ENCODE measurements at places on chromosomes 1 and 21.

- no peak for DNase-seq
Measured at GRCh38 chr1:2978691-2979190, 42.5 kb upstream of the ACTRT2 start.

DNA sequence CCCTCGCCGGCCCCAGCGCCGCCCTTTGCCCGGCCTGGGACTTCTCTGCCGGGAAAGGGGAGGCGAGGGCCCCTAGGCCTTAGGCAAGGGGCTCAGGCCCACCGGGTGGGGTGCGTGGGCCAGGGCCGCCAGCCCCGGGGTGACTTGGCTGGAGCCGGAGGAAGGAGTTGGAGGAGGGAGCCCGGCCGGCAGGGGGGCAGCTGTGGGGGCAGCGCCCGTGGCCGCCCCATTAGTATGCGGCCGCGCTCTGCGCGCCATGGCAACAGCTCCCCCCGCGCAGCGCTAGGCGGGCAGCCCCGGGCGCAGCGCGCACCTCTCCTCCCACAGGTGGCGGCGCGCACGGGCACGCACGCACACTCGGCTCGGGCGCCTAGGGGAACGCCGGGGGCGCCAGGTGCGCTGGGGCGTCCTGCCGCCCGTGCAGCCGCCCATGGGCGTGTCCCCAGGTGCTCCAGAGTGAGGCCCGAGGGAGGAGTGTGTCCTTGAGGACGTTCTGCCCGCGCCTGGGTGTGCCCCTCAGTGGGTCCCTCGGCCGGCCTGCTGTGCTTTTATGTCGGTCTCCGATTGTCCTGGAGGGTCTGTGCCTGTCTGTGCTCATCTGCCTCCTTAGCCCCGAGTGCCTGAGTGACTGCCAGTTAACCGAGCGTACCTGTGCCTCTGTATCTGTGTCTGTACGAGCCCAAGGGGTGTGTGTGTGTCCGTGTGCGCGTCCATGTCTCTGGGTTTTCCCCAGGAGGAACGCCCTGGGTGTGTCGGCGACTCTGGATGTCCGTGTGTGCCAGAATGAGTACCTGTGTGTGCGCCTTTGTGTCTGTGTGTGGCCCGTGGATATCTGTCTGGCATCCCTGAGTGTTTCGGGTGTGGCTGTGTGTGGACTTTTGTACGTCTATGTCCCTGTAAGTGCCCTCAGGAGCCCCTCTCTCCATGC lies 38.2 kb upstream of the WASF2 start:
- no peak for DNase-seq

DNA sequence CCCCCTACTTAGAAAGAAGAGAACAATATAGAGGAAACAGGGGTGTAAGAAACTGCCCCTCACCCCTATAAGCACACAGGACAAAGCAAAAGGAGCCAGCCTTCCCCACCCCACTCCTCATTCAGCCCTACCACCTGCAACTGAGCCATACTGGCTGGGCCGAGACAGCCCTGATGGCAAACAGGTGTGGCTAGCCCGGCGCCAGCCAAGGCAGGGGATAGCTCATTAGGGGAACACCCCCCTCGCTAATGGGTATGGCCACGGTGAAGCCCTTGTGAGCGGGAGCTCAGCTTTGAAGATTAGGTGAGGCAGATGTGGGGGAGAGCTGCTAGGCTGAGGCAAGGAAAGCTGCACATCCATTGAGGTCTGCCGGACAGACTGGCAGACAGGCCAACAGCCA lies 65.5 kb downstream of the ERI3 start:
- DNase-seq, result no peak

DNA sequence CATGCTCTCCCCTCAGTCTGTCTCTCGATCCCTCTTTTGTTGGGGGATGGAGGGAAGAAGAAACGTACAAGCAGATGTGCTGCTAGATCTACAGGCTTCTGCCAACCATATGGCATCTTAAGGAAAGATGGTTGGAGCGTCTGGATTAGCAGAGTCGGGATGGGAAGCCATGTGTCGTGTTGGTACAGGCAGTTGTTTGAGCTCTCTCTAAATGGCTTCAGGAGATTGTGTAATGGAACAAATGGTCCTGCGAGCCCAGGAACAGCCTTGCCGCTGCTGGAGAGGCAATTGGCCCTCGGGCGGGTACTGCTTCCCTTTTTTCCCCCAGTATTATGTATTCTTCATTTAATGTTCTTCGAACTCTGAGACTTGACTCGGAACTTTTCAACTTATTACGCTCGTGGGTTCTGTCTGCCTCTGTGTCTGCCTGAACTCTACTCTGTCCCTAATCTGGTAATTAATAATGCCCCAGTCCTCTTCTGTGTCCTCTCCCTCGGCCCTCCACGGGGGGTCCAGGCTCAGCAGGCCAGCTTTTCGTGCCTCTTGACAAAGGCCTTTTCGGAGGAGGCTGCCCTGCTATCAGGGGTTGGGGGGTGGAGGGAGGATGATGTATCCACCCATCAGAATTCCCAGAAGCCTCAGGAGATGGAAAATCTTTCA lies 215.3 kb downstream of the SDCCAG8 start:
- DNase-seq, result no peak

- DNase-seq, result no peak
Measured at GRCh38 chr1:172323686-172324085, 96.8 kb upstream of the C1orf105 start.

- no peak for DNase-seq
Measured at GRCh38 chr1:84711869-84712268, 21.6 kb upstream of the SSX2IP start.

DNA sequence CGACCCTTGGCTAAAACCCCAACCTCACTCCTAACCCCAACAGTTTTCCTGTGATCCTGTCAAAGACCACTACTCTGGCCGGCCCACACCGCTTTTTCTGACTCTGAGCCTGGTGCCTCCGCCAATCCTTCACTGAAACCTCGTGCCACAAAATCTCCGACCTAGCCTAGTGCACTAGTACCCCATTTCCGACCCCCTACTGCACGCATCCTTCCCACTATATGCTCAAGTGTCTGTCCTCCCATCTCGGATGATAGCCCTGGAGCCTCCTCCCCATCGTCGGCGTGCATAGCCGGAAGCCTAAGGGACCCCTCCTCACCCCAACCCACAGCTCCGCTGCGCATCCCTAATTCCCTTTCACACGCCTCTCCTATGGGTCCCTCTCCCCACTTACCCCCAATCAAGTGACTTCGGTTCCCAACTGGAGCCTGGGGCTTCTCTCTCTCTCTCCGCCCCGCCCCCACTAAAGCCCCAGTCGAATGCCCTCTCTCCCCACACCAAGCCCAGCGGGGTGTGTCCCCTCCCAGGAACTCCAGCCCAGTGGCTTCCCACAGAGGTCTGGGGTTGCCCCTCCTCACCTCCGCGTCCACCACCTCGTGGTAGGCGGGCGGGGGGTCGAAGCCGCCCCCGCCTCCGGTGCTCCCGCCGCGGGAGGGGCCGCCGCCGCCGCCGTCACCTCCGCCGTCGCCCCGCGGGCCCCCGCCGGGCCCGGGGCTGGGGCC lies 791 bp downstream of the USP24 start:
- no peak for DNase-seq

GRCh38 chr1:10140981-10141380 lies 69.4 kb upstream of the KIF1B start:
- DNase-seq, result no peak

GRCh38 chr1:241343956-241344355 lies 13.0 kb downstream of the RGS7 start:
- no peak for DNase-seq

DNA sequence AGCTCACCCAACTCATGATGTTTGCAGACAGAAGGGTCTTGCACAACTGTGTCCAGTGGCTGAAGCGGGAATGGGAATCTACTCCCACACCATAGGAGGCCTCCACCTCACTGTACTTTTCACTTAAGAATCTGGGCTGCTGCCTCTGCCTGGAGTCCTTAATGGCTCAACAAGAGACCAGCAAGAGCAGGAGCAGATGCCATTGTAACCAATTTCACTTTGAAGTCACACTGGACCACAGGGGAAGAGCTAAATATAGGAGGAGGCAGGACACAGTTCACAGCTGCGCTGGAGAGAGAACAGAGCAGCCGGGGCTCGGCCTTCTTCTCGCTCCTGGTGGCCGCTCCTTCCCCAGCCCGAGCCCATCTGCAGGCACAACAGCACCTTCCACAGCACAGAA lies 120.4 kb downstream of the SIPA1L2 start:
- DNase-seq, result no peak

GRCh38 chr1:21624571-21625389 lies 44.4 kb downstream of the RAP1GAP start:
- no peak for DNase-seq

DNA sequence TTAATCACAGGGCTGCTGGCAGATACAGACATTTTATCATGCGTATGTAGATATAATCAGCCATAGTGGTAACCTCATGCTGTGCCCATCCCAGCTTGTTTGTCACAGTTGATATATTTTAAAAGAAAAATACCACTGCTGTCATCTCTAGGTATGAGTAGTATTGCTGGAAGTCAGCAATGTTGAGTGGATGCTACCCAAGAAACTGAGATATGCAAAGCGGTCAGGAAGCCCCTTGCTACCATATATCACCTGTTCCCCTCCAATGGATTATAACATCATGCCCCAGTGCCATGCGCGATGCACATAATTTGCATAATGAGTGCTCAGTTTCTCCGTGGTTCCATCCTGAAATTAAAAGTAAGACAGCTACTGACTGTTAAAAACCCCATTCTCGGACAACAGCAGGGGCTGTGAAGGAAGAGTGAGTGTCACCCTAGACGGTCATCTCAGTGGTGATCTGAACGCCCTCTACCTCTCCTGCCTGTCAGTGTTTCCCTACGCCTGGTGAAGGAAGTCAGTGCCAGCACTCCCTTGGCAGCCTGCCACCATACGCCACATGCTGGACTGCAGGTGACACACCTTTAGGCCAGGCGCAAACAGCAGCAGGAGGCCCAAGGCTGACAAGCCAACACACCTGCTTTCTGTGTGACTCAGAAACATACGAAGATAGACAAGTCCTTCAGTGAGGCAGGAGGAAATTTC lies 2.7 kb downstream of the IL10RB start:
- no peak for DNase-seq

DNA sequence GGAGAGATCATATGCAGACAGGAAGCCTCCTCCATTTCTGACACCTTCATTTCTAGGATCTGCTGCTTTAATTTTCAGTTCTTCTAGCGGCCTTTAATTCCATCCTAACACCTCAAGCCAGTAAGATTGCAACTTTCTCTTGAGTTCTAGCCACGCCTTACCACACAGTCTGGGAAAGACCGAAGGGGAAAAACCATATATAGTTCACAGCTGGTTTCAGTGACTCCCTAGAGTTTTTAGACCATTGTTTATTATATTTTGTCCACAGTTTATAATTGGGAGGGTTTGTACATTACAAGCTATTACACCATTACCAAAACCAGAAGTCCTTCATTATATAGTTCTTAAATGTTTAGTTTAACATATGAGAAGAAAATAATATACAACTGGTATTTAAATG lies 37.5 kb downstream of the DPH5 start:
- no peak for DNase-seq

DNA sequence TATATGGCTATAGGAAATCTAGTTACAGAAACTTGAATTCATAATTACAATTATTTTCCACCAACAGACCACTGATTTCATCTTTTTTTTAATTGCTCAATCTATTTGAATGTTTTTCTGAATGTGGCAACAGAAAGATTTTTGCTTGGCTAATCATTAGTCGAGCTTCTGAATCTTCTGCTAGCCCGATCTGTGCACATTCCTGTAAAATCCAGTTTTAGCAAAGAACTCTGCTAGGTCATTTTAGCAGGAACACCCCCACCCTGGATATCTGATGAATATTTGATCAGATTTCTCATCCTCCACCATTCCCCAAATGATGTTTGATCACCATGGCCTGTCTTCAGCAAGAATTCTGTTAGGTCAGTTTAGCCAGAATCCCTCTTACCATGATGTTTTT lies 176.3 kb downstream of the LEPR start:
- DNase-seq, result no peak

DNA sequence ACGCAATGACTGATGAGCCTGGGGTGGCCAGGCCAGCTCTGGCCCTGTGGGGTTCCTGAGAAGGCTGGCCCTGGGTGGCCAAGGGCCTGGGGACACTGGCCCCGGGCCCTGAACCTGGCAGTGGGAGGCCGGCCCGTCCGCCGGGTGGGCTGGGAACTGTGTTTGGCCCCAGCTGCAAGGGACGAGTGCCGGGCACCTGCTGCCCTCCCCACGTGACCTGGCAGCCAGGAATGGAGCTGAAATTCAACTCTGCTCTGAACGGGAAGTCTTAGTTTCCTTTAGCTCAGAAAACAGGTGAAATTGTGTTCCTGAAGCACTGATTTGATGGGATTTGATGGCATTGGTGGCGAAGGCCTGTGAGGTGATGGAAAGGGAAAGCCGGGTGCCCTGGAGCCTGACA lies 8.2 kb upstream of the TTLL10 start:
- DNase-seq, result no peak

GRCh38 chr1:67371681-67372080 lies 58.5 kb downstream of the SERBP1 start:
- no peak for DNase-seq

- no peak for DNase-seq
Measured at GRCh38 chr1:14519976-14520375, 78.5 kb upstream of the KAZN start.

DNA sequence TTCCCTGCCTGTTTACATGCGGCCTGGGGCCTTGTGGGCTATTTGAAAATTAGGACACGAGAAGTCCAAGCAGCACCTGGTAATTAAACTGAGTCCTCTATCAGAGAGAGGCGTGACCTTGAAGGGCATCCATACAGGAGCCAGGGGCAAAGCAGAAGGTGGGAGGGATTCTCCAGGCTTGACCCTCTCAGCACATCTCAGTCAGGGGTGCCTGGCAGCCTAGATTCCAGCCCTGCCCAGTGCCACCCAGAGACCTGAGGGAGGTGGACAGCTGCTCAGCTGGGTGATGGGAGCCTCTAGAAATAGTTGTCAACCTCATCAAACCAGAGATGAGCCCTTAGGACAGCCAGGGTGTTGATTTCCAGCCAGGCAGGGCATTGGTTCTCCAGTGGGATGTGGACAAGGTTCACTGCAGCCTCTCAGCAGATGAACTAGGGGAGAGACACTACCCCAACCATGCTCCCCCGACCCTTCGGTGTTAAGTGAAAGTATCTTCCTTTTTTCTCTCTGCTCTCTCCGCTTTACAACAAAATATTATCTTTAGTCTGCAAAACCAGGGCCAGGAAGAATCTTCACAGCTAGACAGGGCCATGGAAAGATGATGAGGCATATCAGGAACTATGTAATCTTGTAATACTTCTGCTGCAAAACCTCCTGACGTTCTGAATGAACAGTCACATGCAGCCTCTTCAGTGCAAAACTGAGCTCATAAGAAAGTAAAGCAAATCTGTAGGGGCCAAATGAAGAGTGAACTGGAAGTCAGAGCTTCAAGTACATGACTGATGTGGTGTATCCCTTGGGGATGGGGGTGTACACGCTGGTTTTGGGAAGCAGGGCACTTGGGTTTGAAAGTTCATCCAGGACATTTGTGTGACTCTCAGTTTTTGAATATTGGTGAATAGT lies 35.9 kb upstream of the ATP5PO start:
- no peak for DNase-seq

DNA sequence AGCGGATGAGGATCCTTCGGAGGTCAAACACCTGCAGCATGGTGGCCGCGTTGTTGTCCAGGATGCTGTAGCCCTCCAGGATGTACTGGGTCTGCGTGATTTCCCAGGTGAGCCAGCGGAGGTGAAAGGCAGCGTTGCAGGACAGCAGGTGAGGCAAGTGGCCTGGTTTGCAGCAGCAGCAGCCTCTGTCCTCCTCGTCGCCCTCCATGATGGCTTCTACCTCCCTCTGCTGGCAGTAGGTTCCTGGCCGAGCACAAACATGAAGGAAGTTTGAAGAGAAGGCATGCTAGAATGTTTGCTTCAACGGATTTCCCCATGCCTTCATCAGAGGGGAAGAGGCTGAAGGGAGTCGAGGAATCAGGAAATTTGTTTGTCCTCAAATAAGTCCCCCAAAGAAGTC lies 74.7 kb downstream of the NTPCR start:
- DNase-seq, result peak; percentile 40
